Iris pigment epithelial cell (primary cell): ENCODE measurements at places on chromosomes 13 and 19.
A peak's percentile ranks its signal among the peaks of the same experiment; 100 is the strongest.

DNA sequence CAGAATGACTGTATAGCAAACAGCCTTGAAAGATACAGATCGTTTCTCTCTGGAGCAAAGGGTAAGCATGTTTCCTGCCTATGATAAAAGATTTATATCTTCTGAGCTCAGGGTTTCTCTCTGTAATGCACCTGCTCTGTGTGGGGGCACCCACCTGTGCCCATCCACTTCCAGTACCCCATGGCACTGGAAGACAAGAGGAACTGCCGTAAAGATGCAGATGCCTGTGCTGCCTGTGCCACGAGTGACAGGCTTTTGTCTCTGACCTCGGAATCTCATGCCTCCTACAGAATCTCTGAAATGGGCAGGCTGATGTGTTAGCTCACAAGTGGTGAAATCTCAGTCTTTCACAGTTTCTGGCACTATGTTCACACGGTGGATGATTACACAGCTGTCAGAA, 50.3 kb upstream of the ATP11A start:
- no peak for DNase-seq

GRCh38 chr19:2820112-2820702, 539 bp downstream of the ZNF554 start:
- no peak for DNase-seq

DNA sequence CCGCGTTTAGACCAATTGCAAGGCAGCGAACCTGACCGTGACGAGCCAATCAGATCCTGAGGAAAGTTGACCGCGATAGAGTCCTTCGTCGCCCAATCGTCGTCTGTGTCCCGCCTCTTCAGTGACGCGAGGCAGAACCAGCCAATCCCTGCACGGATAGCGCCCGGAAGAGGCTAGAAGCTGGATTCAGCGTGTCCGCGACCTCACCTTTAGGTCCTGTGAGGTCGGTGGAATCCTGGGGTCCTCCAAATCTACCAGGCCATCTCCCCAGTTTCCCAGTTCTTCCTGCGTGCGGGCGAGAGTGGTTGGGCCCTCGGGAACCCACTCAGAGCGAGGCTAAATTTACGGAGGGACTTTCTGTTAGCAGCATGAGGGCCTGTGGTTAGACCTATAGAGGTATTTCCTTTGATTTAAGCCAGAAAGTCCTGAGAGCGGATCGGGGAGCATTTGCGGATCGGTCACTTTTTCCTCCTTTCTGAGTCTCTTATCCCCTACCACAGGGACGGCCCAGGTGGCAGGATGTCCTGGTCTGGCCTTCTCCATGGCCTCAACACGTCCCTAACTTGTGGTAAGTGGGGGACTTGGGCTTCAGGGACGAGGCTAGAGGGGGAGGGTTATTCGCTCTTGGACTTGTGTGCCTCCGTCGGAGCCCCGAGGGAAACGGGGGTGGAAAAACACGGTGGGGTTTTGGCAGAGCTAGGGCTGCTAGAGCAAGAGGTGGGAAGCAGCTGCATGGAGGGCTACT, at the start of gene MRPS12:
TSS of gene MRPS12 (plus strand) at position 169 of the 745 bp plus-strand sequence. CDS start at position 520, 351 bp downstream.
- peak; percentile 99 for DNase-seq

- no peak for DNase-seq
Observed at GRCh38 chr13:97165502-97166425, 56.4 kb upstream of the MBNL2 start.

DNA sequence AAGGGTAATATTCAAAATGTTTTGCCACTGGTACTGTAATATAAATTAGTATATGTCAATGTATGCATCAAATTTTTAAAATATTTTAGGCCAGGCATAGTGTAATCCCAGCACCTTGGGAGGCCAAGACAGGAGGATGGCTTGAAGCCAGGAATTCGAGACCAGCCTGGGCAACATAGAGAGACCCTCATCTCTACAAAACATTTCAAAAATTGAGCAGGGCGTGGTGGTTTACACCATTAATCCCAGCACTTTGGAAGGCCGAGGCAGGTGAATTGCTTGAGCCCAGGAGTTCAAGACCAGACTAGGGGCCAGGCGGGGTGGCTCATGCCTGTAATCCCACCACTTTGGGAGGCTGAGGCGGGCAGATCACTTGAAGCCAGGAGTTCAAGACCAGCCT, 14.1 kb upstream of the STRN4 start:
- DNase-seq = no peak

DNA sequence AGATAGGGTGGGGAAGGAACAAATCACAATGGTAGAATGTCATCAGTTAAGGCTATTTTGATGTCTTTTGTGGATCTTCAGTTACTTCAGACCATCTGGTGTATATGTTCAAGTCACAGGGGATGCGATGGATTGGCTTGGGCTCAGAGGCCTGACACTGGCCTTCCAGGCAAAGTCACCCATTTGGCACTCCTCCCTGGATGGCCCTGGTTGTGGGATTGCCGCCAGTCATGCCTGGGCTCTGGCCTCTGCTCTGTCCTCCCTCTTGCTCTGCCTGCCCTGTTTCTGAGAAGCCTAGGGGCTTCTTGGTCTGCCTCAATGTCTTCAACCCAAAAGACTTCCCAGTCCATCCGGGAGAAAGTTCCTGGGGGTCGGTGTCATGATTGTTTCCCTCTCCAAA, 50.2 kb downstream of the ZNF146 start:
- DNase-seq = no peak

DNA sequence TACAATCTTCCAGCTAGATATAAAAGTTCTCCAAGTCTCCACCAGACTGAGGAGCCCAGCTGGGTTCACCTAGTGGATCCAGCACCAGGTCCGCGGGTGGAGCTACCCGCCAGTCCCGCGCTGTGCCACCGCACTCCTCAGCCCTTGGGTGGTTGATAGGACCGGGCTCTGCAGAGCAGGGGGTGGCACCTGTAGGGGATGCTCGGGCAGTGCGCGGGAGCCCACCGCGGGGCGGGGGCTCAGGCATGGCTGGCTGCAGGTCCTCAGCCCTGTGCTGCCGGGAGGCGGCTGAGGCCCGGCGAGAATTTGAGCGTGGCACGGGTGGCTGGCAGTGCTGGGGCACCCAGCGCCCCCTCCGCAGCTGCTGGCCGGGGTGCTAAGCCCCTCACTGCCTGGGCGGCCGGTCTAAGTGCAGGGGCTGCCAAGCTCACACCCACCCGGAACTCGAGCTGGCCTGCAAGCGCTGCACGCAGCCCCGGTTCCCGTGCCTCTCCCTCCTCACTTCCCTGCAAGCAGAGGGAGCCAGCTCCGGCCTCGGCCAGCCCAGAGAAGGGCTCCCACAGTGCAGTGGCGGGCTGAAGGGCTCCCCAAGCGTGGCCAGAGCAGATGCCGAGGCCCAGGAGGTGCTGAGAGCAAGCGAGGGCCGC, 542.8 kb upstream of the PCDH9 start:
- DNase-seq = no peak

- no peak for DNase-seq
Observed at GRCh38 chr19:53892981-53893325, 11.0 kb downstream of the PRKCG start.

GRCh38 chr19:10321874-10322835, 6.3 kb upstream of the FDX2 start:
- DNase-seq = no peak

DNA sequence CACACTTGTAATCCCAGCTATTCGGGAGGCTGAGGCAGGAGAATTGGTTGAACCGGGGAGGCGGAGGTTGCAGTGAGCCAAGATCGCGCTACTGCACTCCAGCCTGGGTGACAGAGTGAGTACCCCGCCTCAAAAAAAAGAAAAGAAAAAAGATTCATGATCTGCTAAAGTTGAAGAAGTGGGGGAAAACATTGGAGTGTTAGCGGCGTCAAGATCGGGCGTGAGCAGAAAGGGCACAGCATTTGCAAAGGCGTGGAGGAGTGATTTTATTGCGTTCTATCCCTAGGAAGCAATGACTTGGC, 874 bp upstream of the DNM2 start:
- DNase-seq = no peak

DNA sequence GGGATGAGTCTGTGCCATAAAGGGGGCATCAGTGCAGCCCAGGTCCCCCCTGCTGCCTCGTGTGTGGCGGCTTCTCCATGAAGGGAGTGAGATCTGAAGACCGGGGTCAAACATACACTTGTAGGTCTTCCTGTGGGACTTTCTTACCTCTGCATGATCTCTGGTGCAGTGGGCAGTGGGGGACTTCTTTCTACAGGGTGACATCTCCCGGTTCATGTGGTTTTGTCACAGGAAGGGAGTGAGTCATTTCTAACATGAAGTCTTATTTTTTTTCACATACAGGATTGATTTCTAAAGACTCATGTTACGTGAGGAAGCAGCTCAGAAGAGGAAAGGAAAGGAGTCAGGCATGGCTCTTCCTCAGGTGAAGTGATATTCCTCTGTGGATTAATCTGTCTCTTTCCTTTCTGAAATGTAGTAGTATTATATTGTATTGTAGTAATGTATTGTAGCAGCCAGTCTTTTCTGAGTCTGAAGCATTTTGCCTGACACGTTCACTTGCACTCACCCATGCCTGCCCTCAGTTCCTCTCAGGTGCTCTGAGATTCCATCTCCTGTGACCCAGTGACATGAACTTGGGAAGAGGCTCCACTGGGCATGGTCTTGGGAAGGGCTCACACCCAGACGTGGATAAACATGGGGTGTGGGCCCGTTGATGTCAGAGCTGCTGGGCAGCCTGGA, 15.7 kb downstream of the ZNF808 start:
- DNase-seq = peak; percentile 39

GRCh38 chr19:32580353-32580900, 563 bp upstream of the PDCD5 start:
- no peak for DNase-seq

DNA sequence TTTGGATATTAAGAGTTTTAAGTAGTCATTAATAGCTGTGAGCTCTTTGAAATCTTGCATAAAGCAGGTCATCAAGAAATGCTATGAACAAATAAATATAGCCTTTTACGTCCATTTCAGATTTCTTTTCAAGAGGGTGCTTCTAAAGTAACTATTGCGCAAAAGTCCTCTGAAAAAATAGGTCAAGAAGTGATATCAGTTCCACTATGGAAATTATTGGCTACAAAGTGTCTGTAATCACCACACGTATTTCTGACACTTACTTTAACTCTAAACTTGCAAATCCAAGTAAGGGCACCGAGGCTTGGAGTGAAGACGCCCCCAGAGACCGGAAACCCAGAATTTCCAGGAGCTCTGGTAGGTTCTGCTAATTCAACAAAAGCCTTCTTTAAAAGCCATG, 44.9 kb upstream of the STARD13 start:
- DNase-seq = no peak

- DNase-seq = peak; percentile 10
Observed at GRCh38 chr19:408902-409515, at the start of gene C2CD4C. Gene C2CD4C, minus strand, starts transcription at chr19:409147. Its CDS starts 786 bp downstream, at chr19:408361.
